Vein endothelial cell (primary cell): ENCODE measurements at places on chromosomes 2 and 18. TPM values are rescaled to one million over a fixed set of nuclear protein-coding genes. Genes with fewer than 3 reads are reported as not detected.

DCC gene
- not detected in 2 replicates for total RNA-seq

IL18RAP gene
- total RNA-seq: not detected in 2 replicates

PSMG2 gene
- 80.4 and 89.7 TPM in 2 replicates for total RNA-seq

CEP68 gene
- total RNA-seq: 31.0 and 32.0 TPM in 2 replicates

GALNT14 gene
- 0.57 TPM in 1 of 2 replicates, not detected in the other for total RNA-seq

VWA3B gene
- total RNA-seq: not detected in 2 replicates

TMEM127 gene
- total RNA-seq: 41.2 and 43.4 TPM in 2 replicates

PROKR1 gene
- total RNA-seq: under 0.01 TPM in 1 of 2 replicates, not detected in the other

FOXD4L1 gene
- total RNA-seq: under 0.01 TPM in 1 of 2 replicates, not detected in the other

SNORC gene
- 0.65 and 1.3 TPM in 2 replicates for total RNA-seq
